ENCODE measurements at places on chromosomes 5 and 9.

- no peak for DNase-seq
These were observed 1493.2 kb downstream of the MAT2B start for GRCh38 chr5:164998590-164998989.

GRCh38 chr9:91308191-91308590, 53.5 kb downstream of the AUH start:
- DNase-seq: no peak

DNA sequence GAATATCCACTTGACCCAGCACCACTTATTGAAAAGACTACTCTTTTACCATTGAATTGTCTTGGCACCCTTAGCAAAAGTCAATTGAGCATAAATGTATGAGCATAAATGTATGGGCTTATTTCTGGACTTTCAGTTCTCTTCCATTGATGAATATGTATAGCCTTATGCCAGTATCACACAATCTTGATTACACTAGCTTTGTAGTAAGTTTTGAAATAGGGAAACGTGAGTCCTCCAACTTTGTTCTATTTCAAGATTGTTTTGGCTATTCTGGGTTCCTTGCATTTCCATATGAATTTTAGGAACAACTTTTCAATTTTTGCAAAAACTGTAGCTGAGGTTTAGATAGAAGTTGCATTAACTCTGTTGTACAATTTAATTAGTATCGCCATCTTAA, 601.0 kb downstream of the TLE1 start:
- DNase-seq: no peak

DNA sequence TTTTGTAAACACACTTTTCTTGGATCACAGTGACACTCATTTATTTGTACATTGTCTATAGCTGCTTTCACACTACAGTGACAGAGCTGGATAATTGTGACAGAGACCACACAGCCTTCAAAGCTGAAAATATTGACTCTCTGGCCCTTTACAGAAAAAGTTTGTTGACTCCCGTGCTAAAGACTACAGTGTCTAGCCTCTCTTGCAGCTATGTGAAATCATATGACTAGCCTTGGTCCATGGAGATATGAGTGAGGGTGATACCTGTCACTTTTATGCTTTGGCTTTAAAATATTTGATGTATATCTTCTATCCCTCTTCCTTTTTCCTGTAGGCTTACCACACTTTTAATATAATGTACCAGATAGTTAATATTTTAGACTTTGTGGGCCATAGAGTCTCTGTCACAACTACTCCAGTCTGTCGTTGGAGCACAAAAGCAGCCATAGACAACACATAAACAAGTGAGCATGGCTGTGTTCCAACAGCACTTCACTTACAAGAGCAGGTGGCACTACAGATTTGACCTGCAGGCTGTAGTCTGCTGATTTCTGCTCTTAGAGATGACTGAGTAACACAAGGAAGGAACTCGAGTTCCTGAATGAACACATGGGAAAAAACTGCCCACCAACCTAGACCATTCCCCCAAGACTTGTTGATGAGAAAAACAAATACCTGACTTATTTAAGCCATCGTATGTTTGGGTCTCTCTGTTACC, 73.5 kb upstream of the ANKRD55 start:
- no peak for DNase-seq

- DNase-seq: peak; percentile 50
These were observed 270.8 kb downstream of the NTRK2 start for GRCh38 chr9:84940294-84940693.

DNA sequence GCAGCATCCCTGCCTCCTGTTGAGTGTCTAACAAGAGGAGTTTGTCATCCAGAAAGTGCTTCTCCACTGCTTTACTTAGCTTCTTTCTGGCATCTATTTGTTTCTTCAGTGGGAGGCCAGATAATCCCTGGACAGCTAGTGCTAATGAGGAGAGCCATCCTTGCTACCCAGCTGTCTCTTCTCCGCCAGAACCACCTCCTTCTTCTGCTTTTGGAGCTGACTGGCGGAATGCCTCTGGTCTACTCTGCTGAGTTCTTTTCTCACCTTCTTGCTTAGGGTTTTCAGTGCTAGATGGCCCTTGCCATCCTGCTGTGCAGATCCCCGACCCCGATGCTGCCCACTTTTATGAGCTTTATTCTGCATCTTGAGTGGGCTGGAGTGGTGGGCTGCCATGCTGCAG, 145.8 kb downstream of the GPBP1 start:
- no peak for DNase-seq

DNA sequence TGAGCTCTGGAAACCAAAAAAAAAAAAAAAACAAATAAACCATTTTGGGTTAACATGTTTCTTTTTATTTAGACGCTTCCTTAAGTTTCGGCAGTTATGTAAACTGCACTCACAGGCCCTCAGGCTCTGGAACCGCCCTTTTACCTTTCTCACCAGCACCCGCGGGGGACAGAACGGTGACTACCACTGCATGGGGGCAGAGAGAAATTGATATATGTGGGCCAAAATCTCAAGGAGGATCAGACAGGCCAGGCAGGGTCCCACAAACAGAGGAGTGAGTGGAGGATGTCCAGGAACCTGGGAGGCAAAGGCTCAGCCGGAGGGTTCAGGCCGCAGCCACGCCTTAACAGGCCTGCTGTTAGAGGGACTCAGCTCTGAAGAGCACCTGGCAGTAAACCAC, 54.4 kb downstream of the IRX2 start:
- DNase-seq: no peak

DNA sequence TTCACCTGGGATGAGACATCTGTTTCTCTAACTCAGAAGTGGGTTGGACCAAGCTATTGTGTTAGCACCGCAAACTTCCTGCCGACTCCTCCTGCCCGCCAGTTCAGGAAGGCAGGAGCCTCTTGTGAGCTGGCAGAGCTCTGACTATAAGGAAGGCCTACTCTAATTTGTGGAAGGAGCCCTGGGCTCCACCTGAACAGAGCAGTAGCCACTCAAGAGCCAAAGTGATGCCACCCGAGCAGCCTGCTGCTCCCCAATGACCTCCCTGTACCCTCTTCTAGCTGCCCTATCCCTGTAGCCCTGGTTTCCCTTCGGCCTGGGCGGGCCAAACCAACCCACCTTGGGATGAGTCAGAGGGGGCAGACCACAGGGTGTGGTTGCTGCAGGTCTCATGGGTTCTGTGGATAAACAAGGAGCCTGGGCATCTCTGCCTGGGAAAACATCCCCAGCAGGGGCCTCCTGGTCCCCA, 81.6 kb downstream of the PSD2 start:
- no peak for DNase-seq

DNA sequence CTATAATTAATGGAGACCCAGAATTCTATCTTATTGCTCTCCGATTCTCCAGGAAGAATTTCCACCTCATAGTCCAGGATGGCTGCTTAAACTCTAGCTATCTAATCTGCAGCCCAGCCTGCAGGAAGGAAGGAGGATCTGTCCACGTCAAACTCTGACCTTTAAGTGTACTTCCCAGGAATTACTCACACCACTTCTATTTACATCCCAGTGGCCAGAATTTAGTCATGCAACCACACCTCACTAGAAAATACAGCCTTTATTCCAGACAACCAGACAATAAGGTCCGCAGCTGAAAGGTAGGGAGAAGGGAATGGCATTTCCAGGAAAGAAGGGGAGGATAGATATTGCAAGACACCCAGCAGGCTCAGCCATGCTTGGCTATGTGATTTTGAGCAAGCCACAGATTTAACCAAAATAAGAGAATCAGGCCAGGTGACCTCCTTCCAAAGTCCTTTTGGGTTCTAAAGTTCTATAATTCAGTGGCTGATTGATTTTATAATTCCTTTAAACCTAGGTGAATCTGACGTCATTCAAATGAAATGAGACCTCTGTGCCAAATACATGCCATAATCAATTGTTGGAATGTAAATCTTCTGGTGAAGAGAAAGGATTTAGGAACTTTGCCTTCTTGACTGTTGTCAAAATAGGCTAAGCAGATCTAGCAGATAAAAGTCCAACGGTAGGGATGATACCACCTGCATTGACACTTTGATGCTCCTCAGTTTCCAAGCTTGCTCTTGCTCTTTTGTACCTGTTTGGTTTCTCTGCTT, 3.7 kb upstream of the DENND1A start:
- DNase-seq: peak; percentile 80

GRCh38 chr5:104400941-104401340, 838.4 kb upstream of the NUDT12 start:
- DNase-seq: no peak

DNA sequence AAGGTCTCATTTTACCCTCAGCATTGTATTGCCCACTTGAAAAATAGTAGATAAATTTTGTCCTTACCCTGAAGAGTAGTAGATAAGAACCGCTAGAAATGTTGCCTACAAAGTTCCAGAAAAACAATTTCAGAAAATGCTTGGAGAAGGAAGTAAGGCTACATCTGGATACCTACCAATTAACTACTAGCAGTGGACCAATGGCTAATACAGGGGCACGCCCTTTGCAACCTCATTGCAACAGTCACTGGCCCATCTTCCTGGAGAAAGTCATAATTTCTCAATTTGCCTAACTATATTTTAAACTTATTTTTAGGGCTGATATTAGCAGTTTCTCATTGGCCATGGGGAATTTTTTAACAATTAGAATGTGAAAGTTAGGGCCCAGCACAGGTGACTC, 326.7 kb upstream of the RFX3 start:
- no peak for DNase-seq

DNA sequence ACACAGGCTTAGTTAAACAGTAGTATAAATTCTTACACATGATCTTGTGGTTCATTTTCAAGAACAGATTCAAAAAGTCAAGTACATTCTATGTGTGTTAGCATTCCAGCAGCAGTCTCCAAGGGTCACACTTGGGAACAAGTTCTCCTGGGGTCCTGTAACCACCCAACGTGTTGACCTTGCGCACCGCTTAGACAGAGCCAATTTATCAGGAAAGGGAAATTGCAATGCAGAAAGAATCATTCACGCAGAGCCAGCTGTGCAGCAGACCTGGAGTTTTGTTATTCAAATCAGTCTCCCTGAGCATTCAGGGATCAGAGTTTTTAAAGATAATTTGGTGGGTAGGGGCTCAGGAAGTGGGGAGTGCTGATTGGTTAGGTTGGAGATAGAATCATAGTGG, 8.5 kb upstream of the RXFP3 start:
- DNase-seq: no peak

DNA sequence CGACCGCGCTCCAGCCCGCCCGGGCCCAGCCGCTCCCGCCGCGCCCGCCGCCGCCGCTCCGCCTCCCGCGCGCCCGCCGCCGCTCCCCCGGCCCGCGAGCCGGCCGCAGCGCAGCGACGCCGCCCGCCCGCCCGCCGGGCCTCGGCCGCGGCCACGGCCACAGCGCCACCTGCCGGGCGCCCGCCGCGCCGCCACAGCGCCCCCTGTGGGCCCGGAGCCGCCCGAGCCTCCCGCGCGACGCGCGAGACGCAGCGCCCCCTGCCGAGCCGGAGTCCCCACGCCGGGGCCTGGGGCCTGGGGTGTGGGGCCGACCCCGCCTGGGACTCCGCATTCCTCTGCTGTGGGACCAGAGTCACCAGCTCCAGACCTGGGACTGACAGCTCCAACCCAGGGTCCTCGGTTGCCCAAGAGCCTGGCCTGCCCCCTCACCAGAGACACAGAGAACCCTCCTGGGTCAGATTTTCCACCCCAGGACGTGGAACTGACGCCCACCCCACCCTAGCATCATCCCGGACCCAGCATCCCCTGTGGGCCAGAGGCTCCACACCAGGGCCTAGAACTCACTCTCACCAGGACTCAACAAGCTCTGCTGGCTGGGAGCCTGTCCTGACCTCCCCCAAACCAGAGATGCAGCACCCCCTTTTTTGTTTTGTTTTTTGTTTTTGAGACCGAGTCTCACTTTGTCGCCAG, at the start of gene RAPGEF1:
Gene RAPGEF1 (minus strand): TSS at position 118 of the 690 bp plus-strand sequence. CDS start 246 bp downstream, outside the sequence.
- no peak for DNase-seq

- no peak for DNase-seq
These were observed 36.3 kb downstream of the C5orf22 start for GRCh38 chr5:31568302-31568835.

DNA sequence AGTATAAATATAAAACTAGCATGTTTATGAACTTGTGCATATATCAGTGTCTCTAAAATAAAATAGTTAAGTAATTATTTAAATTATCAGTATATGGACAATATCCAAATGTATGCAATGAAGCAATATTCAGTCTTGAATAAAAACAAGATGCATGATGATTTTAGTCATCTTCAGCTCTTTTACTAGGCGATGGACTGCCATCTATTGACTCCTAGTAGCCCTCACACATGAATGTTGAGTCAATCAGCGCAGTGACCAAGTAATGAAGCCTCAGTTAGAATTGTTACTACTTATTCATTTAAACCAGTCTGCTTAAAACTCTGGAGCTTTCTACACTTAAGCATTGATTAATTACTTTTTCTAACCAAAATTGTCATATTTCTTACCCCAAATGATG, 92.9 kb upstream of the GRHPR start:
- peak; percentile 10 for DNase-seq

DNA sequence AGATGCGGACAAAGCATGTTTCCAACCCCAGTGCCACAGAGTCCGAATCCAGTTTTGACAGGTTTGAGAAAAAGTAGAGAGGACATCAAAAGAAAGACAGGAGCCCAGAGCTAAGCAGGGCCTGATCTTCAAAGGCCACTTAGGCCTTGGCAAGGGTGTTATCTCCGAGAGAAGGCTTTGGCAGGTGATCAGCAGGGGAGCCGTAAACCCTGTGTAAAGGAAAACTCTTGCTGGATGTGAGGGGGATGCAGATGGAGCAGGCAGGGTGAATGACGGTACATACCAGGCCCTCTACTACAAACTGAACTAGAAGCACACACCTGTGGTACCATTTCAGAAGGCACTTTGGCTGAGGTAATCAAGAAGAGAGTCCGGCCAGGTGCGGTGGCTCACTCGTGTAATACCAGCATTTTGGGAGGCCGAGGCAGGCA, 1.4 kb upstream of the HNRNPH1 start:
- DNase-seq: no peak

DNA sequence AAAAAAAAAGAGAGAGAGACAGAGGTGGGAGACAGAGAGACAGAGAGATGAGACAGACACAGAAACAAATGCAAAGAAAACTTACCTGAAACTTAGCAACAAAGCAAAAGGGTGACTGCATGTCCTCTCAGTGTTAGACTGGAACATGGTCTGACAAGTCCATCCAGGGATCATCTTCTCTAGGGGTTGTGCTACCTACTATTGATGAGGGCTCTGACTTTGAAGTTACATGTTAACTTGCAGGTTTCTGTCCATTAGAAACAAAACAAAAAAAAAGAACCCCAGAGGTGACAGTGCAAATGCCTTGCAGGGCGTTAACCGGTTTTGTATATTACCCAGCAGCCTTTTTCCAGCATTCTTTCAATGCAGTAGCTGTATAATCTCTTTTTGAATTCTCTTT, 13.6 kb upstream of the SPARC start:
- DNase-seq: no peak

- no peak for DNase-seq
These were observed 116.0 kb downstream of the VAV2 start for GRCh38 chr9:133876144-133876543.
